ENCODE measurements at places on chromosomes 1 and 21.

DNA sequence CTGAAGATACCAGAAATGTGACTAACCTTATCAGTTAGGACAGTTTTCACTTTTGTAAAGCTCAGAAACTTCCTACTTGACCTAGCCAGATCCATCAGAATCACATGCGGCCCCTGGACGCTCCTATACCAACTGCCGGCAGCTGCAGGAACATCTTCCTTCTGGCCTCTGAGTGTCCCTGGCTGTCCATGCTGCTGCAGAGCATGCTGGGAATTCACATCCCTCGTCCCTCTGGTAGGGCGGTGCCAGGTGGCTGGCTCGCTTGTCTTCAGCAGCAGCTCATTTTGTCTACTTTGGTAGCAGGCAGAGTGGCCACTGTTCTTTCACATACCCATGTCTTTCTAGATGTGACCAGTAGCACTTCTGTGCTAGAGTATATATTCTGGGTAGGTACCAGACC lies 34.4 kb downstream of the HHAT start:
- peak; percentile 31 for DNase-seq

DNA sequence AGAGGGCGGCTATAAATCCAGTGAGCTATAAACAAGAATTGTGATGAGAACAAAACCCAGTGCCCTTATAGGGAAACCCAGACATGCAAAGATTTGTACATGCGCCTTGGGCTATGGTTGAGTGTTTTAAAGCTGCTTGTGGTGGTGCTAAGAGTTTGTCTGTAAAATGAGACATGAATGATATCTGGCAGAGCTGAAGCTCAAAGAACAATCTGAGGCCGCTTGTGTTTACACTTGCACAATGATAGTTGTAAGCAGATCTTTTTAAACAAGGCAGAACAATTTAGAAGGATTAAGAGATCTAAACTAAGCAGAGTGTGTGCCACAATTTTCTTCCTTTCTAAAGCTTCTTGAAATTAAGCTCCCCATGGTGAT lies 80.4 kb upstream of the ADAMTS5 start:
- DNase-seq, result no peak

- DNase-seq, result no peak
These were observed 123.2 kb upstream of the FGGY start for GRCh38 chr1:59173721-59174120.

GRCh38 chr1:225886159-225887029 lies 2.6 kb downstream of the LEFTY1 start:
- DNase-seq, result no peak

DNA sequence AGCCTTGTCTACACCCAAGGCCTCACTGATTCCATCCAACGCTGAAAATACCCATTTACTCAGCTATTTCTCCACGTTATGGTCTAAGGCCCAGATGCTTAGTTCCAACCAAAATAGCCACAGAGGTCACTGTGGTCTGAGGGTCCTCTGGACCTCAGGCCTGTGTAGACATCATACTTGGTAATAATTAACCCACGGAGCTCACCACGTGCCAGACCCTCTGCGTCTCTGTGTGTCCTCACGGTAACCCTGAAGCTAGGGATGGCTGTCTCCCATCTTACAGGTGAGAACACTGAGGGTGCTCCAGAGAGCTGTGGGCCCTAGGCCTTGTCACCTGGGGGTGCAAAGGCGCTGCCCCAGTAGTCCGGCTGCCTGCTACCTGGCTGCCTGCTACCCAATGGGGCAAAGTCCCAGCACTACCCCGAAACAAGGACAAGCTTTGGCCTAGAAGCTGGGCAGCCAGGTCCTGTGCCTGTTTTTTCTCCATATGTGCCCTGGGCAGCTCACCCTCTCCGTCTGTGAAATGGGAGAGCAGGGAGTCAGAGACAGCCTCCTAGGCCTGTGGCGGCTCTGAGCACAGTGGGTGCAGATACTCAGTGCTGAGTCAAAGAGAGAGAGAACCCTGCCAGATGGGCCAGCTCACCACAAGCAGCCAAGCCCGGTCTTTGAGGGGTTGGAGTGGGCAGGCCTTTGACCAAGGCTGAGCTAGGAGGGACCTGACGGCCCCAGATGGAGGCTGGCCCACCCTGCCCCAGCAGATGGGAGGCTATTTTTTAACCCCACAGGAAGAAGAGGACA lies 17.0 kb upstream of the RUNX3 start:
- DNase-seq, result no peak

DNA sequence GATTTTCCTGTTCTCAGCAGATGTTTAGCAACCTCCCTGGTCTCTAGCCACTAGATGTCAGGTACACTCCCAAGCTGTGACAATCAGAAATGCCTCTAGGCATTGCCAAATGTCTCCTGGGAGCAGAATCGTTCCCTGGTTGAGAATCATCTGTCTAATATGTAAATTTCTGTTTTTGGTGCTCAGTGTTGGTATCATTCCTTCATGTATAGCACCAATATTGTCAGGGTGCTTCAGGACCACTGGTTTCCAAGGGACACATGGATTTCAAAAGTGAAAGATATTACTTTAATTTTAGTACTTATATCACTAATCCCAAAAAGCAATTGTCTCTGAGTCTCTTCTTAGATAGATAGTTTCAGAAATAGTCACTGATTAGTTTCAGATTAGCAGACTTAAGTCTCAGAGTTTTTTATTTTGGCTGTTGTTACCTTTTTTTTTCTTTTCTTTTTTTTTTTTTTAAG lies 160.1 kb downstream of the PTPRC start:
- no peak for DNase-seq

DNA sequence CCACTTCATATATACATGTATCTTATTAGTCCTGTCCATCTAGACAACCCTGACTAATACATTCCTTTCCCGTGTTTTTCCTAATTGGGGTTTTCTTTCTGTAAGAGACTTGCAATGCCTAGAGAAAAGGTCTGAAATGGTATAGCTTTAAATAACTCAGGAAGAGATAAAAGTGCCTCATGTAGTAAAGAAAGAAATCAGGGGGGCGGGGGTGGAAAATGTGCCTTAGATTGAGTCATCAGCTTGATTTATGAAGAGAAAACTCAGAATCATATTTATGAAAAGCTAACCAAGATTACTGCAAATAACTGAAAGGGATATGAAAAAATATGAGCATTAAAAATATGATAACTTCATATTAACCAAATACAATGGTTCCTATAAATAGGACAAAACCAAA lies 345.8 kb upstream of the CHRM3 start:
- no peak for DNase-seq

GRCh38 chr1:211650904-211651303 lies 24.5 kb downstream of the NEK2 start:
- no peak for DNase-seq

GRCh38 chr1:3153902-3154795 lies 85.1 kb downstream of the PRDM16 start:
- no peak for DNase-seq

GRCh38 chr1:160423966-160424365 lies 23.6 kb downstream of the VANGL2 start:
- no peak for DNase-seq

GRCh38 chr21:35743571-35743970 lies 316.8 kb downstream of the SETD4 start:
- DNase-seq, result no peak

GRCh38 chr1:174800216-174800851 lies 199.4 kb upstream of the CACYBP start:
- DNase-seq, result no peak

DNA sequence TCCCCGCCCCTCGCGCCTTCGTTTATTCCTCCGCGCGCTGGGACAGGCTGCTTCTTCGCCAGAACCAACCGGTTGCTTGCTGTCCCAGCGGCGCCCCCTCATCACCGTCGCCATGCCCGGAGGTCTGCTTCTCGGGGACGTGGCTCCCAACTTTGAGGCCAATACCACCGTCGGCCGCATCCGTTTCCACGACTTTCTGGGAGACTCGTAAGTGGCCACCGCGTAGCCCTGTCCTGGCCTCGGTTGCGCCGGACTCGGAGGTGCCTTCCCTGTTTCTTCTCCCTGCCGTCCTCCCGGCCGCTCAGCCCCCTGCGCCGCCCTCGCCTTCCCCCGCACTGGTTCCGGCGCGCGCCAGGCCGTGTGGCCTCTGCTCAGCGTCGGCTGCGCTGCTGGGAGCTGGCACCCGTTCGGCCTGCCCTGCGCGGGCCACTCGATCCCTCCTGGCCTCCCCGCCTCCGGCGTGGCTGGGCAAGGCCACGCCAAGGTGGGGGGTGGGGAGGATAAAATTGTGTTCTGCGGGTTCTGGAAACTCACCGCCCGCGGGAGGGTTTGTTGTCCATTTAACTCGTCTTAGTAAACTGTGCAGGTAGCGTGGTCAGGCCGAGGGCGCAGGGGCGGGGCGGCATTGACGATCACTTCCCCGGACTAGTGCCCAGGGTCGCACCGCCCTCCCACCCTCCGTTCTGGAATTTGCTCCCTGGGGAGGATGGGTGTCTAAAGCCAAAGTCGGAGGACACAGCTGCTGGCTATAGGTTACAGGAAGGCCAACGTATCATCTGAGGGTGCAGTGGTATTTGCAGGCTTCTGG lies at the start of gene PRDX6:
PRDX6 (plus strand) TSS at position 50 of the 808 bp plus-strand sequence; CDS start at position 113, 63 bp downstream.
- peak; percentile 95 for DNase-seq

DNA sequence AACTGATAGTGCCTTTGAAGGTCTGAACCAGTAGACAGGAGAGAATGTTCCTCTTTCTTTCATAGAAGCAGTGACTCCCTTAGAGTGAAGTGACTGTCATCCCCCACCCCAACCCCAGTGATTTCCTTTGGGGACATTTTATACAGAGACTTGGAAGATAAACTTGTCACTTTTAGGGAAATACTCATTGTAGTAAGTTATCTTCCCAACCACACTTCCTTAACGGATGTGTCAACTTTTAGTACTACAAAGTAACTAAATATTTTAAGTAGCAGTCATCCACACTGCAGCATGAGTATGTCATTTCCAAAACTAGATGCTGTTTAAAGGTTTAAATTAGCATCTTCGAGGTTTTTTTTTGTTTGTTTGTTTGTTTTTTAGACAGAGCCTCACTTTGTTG lies 13.7 kb downstream of the LRRC8B start:
- no peak for DNase-seq

DNA sequence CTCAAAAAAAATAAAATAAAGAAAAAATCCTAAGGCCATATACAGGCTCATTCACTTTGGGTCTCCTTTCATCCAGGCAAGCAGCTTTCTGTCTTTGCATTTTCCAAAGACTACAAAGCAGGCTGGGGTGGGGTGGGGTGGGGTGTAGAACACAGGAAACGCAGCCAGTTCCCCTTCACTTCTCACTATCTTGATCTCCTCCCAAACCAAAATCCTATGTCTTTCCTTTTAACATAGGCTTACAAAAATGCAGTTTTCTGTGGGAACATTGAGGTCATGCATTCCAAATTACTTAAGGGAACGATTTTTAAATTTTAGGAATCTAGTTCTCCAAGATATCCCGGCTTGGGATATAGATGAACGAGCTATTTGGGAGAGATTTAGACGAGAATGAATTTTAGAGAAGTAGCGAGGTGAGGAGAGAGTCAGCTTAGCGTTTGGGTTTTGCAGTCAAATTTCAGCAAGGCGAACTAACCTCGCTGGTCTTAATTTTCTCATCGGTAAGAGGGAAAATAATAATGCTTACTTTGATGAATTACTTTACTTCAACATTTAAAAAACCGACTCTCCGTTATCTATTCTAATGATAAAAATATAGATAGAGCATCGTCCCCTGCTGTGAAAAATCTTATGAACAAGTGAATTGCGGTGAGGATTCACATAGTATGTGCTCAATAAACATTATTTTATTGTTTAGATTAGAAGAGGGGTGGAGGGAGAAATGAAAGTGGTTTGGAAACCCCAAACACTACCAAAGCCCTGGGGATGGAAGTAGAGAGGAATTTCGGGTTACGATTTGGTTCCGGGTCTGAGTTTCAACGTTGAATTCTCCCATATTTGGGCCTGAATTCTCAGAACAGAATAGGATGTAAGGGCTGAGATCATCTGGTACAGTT lies 735 bp upstream of the STX12 start:
- DNase-seq, result no peak
